ENCODE measurements at places on chromosomes 13 and 19.
A peak's percentile ranks its signal among the peaks of the same experiment; 100 is the strongest.

DNA sequence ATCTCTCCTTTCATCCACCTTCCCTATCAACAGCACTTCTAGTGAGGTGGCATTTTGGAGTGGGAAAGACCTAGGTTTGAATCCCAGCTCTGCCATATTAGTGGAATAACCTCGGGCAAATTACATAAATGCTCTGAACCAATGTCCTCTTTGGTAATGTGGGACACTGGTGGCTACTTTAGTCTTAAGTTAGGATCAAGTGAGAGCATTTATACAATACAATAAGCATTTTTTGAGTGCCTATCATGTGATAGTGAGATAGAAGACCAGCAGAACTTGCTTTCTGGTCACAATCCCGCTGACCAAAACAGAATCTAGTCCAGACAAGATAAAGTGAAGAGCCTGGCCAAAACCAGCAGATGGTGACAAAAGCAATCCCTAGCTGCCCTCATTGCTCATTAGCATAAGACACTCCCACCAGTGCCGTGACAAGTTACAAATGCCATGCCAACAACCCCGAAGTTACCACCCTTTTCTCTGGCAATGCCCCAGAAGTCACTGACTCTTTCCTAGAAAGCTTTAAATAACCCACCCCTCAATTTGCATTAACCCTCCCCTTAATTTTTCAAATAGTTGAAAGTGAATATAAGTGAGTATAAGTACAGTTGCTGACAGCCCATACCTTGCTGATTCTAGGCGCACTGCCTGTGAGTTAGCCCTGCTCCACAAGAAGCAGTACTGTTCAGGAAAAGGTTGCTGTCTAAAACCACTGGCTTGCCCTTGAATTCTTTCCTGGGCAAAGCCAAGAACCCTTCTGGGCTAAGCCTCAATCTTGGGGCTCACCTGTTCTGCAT, 28.9 kb upstream of the KPNA3 start:
- DNase-seq = peak; percentile 4

GRCh38 chr13:67353941-67354340, 123.8 kb upstream of the PCDH9 start:
- DNase-seq = peak; percentile 0

- no peak for DNase-seq
Observed at GRCh38 chr13:50915565-50915964, 6.0 kb downstream of the RNASEH2B start.

DNA sequence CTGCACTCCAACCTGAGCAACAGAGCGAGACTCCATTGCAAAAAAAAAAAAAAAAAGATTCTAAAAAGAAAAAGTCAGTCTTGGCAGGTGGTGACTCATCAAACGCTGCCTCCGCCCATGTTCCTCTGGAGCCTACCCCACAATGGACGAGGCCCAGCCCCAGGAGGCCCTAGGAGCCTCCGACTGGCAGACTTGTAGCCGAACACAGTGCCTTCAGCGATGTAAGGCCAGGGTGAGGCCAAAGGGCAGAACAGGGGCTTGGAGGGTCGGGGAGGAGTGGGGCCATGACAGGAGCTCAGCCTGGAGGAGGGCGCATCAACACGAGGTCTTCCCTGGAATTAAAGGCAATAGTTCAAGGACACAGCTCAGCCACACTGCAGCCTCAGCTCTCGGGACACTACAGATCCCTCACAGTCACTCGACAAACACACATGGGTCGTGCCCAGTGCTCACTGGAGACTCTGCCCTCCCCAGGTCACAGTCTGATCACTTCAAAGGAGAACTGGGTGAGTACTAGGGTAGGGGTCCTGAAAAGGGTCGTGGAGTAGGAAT, 5.1 kb downstream of the USE1 start:
- peak; percentile 72 for DNase-seq
